ENCODE measurements at places on chromosomes 1 and 21.
A peak's percentile ranks its signal among the peaks of the same experiment; 100 is the strongest.

GRCh38 chr1:222784916-222785315 is 29.9 kb upstream of the DISP1 start:
- no peak for DNase-seq

- no peak for DNase-seq
Observed at GRCh38 chr1:168774241-168774640, 45.2 kb upstream of the DPT start.

DNA sequence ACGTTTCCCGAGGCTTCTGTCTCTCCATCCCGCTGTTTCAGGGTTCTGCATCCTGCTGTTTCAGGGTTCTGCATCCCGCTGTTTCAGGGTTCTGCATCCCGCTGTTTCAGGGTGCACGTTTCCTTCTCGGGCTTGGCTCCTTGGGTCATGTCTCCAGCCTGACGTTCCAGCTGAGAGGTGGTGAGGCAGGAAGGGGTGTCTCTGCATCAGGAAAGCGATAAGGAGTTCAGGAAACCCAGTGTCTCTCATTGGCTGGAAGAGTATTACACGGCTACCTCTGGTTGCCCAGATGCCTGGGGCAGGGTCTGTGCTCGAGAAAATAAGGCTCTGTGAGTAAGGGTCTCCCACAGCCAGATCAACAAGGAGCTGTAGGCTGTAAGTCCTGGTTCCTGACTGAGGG is 21.1 kb downstream of the ADARB1 start:
- no peak for DNase-seq

- DNase-seq: no peak
Observed at GRCh38 chr1:183277821-183278738, 92.0 kb downstream of the LAMC2 start.

DNA sequence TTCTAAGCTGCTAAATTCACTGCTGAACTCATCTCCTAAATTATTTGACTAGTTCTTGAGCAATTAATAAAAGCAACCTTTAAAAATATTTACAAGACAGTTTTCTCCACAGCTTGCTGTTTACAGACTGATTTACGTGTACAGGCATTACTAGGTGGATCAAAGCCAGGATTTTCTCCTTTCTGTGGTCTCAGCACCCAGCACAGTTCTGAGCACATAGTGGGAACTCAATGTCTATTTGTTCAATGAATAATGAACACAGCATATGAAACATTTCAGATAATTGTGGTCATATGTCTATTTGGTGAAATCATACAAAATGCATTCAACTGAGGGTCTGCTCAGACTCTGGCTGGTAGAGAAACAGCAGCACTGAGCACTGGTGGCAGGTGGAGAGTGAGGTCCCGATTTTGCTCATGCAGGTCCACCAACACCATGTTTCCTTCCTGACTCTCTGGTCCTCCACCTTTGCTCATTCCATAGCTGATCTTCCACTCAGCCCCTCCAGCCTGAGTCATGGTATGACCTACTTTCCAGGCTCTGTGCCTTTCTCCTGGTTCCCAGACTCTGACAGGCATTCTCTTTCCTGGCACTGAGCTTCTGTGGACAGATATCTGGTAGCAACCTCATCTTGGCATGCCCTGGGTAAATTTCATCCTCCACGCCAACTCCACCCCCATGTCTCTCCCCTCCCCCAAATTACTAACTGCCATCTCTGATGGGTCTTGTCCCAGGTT is 311.3 kb downstream of the TGFB2 start:
- no peak for DNase-seq

DNA sequence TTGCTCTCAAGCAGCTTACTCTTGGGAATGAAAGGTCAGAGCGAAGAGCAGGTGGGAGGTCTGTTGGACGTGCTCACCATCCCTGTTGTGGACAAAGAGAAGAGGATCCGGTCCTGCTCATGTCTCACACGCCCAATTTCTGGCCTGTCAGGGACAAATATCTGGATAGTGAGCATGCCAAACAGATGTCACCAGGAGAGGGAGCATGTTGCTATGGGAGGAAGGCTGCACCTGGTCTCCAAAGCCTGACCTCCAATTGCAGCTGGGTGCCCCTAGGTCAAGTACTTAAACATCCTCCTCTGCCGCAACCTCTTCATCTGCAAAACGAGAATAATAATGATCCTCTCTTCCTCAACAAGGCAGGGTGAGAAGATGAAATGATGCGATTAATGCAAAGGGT is 53.4 kb downstream of the DMRTA2 start:
- DNase-seq: no peak

DNA sequence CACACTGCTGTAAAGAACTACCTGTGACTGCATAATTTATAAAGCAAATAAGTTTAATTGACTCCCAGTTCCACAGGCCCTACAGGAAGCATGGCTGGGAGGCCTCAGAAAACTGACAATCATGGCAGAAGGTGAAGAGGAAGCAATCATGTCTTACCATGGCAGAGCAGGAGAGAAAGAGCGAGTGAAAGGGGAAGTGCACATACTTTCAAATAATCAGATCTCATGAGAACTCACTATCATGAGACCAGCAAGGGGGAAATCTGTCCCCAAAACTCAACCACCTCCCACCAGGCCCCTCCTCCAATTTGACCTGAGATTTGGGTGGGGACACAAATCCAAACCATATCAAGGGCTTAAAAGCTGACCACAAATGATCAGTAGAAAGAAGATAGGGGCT is 493.2 kb downstream of the PTPRC start:
- no peak for DNase-seq

GRCh38 chr1:40635763-40636500 is 29.6 kb downstream of the RIMS3 start:
- DNase-seq: no peak

DNA sequence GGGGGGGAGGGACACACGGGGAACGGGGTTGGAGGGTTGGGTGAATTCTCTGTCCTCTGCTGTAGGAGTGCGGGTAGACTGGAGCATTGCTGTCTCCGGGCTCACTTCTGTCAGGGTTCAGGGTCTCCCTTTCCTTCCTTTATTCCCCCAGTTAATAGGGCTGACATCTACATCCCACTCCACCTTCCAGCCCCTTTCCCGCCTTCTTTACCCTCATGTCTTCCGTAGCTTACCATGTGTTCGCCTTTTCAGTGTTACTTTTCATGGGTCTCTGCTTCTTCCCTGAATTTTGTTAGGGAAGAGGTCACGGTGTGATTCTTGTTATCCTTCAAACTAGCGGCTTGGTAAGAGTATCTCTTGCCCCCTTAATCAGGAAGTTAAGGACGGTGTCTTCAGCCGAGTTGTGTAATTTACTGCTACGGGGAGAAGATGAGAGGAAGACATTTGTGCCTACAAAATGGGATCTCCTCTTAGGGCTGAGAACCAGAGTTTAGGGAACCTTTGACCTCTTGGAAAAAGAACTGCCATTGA is 917 bp downstream of the RAP1A start:
- DNase-seq: no peak

GRCh38 chr1:57232500-57232899 is 191.4 kb downstream of the DAB1 start:
- DNase-seq: no peak

- no peak for DNase-seq
Observed at GRCh38 chr1:69691179-69691578, 123.5 kb downstream of the LRRC7 start.

GRCh38 chr1:98331243-98331642 is 330.3 kb upstream of the SNX7 start:
- no peak for DNase-seq

GRCh38 chr1:63593303-63593885 is at the start of gene PGM1:
Gene PGM1 (plus strand): TSS chr1:63593411. CDS start chr1:63593489, 78 bp downstream.
- peak; percentile 57 for DNase-seq

- DNase-seq: no peak
Observed at GRCh38 chr1:32925403-32926162, 24.4 kb upstream of the TMEM54 start.

DNA sequence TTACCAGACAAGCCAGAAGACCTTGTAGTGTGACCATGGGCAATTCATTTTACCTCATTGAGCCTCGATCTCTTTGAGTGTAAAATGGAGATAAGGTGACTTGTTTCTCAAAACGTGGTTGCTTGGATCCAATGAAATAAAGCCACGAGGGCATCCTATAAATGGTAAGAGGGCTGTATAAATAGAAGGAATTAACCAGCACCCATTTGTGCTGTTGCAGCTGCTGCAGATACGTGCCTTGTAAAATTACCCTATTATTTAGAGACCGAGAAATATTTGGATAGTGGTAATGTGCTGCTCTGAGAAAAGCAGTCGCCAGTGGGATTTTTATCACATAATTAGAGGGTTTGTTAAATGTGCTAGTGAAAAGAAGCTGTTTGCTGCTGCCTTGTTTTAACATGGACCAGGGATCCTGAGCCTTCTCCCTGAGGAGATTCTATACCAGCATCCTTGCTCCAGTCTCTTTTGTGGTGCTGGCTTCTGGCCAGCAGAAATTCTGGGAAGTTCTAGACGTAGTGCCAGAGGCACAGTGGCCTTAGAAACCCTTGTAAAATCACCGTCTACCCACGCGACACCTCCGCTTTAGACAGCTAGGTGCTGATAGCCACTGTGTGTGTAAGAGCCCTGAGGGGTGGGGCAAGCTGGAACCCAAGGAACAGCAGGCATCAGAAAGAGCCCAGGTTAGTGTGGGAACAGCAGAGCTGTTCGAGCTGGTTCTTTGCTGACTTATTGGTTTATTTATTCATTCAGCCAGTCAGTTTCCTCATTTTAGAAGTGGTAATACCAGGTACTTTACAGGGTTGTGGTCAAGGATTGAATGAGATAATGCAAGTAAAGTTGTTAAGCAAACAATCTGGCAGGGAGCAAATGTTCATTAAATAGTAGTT is 137.5 kb downstream of the NOS1AP start:
- DNase-seq: no peak

- DNase-seq: no peak
Observed at GRCh38 chr1:7915826-7916500, 24.7 kb downstream of the TNFRSF9 start.

GRCh38 chr1:38183747-38184146 is 137.2 kb upstream of the POU3F1 start:
- no peak for DNase-seq

DNA sequence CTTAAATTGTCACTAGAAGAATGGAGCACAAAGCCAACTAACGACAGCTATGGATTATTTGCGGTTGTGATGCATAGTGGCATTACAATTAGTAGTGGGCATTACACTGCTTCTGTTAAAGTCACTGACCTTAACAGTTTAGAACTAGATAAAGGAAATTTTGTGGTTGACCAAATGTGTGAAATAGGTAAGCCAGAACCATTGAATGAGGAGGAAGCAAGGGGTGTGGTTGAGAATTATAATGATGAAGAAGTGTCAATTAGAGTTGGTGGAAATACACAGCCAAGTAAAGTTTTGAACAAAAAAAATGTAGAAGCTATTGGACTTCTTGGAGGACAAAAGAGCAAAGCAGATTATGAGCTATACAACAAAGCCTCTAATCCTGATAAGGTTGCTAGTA is 13.5 kb downstream of the USP1 start:
- no peak for DNase-seq

GRCh38 chr21:17416139-17416538 is 96.7 kb upstream of the CXADR start:
- DNase-seq: no peak

- DNase-seq: no peak
Observed at GRCh38 chr1:204089044-204089751, 16.3 kb downstream of the SOX13 start.

DNA sequence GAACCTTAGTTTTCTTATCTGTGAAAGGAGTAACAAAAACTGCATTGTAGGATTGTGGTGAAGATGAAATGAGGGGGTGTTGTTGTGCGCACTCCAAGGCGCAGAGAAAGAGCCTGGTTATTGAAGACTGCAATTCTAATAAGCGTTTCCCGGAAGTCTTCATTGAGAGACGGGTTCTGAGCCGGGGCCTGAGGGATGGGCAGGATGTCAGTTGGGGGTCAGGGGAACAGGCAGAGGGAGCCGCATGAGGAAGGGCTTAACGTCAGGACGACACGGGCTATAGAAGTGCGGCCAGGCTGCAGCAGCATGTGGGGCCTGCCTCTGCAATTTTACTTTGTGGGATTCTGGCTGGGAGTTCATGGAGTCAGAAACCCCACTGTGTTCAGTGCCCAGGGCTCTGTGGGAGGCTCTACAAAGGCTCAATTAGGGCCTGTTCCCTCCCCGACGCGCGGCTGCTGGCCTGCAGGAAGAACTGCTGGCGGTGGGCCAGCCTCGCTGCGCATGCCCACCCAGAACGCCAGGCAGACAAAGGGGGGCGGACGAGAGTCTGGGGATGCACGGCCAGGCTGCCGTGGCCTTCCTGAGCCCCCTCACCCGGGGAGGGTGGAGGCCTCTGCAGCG is 20.7 kb downstream of the TRIM62 start:
- DNase-seq: no peak

DNA sequence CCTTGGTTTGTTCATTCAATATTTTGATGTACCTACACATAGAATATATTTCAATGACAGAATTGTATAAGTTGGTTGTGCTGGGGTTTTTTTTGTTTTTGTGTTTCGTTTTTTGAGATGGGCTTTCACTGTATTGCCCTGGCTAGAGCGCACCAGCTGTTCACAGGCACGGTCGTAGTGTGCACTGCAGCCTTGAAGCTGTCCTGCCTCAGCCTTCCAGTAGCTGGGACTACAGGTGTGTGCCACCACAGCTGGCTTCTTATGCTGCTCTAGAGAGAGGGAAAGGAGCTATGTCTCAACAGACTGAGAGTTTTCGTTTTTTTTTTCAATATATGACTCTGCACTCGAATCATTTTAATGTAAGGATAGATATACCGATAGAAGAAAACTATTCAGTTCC is 102.6 kb downstream of the NTNG1 start:
- DNase-seq: no peak

GRCh38 chr1:66267201-66267940 is 266.6 kb upstream of the SGIP1 start:
- DNase-seq: no peak

DNA sequence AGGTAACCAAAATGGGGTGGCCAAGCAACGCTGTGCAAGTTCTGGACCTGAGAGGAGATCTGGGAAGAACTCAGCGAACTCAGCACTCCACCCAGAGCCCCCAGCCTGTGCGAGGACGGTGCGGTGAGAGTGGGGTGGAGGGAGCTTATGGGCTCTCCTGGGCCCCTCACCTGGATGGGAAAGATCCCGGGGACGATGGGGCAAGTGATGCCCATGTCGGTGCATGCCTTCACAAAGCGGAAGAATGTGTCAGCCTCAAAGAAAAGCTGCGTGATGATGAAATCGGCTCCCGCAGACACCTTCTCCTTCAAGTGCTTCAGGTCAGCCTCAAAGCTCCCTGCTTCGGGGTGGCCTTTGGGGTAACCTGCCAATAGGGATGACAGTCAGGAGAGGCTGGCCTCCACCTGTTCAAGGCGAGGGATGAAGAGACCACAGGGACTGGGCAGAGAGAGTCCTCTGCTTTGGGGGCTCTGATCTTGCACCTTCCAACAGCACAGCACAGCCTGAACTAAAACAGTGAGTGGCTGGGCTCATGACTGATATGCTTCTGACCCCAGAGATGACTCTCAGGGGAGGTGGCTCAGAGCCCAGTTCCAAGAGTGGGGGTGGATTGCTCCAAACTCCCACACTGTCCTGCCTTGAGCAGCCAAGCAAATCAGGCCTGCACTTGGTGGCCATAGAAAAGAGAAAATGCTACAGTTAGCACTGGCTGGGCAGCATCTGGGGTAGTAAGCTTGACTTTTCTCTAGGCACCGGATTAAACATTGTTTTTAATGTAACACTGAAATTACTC is 9.5 kb downstream of the MTHFR start:
- no peak for DNase-seq
